Endodermal cell (in vitro differentiated cells): ENCODE measurements at places on chromosomes 13 and 19. TPM values are rescaled to one million over a fixed set of nuclear protein-coding genes. Genes with fewer than 3 reads are reported as not detected.

Gene CD70
- 0.61 and 0.92 TPM in 2 replicates for total RNA-seq

Gene HIPK4
- not detected in 2 replicates for total RNA-seq

DNA sequence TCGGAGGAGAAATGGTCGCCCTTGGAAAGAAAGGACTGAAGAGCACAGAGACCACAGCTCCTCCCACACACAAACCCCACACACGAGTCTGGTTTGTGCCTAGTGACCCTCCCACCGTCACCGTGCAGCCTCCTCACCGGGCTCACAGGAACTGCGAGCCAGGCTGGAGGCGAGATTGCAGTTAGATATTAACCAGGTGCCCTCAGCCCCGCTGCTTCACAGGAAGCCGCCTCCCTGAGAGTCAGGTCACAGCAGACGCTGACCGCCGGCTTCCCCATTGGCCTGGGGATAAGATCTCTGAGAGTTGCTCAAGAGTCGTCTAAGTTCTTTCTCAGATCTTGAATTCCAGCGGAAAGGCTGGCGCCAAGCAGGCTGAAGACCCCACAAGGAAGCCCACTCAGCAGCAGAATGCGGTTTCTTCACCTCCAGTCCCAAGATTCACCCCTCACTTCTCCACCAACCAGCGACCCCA lies 870 bp downstream of the ZNF44 start:
- no peak overlapping the region for H3K27ac ChIP-seq
- peak overlapping the region; percentile 91 for H3K4me3 ChIP-seq
- H3K27me3 ChIP-seq = no peaks in the 10 kb centered on the region
- peak; percentile 93 for DNase-seq

DNA sequence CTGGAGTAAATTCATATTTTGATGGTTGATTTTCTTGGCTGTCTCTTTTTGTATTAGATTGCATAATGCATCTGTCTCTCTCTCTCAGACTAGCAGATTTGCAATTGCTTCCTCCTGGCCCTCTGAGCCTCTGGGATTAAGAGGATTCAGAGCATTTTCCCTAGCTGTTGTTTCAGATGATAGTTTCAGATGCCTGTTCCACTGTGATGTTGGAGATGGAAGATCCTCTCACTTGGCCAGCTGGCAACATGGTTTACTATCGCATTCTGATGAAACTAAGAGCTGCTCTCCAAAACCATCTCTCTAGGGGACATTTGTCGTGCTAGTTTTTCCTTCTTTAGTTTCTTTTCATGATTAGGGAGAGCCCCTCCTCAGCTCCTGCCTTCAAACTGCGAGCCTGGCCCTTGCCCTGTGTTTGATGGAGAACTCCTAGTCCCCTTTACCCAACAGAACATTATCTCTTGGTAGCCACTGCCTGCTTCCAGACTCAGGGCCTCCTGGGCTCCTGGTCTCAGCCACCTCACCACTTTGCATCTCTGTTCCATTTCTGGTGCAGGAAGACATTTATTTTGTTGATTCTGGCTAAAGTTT lies 244.6 kb downstream of the B3GLCT start:
- no peaks in the 10 kb centered on the region for H3K36me3 ChIP-seq
- no peak for DNase-seq
- no peaks in the 10 kb centered on the region for H3K4me1 ChIP-seq
- no peaks in the 10 kb centered on the region for H3K27me3 ChIP-seq

Gene CEACAM8
- not detected in 2 replicates for total RNA-seq

DNA sequence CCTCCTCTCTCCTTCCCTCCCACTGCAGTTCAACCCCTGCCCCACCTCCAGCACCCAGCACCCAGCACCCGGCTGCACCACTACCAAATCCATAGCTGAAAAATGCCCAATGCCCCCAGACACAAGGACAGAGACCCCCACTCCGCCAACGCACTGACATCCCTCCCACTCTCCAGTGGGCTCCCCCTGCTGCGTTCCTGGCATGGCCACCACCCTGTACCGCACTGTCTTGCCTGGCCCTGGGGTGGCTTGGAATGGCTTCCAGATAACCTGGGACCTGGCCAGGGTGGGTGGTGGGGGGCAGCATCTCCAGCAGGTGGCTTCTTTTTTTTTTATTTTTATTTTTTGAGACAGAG lies 5.8 kb upstream of the MKNK2 start:
- no peaks in the 10 kb centered on the region for H3K36me3 ChIP-seq
- no peaks in the 10 kb centered on the region for H3K27me3 ChIP-seq
- peaks cover 5% of the 10 kb centered on the region for H3K4me1 ChIP-seq
- no peak for DNase-seq
- H3K4me3 ChIP-seq = no peak overlapping the region

GRCh38 chr13:98372876-98373275 lies 195.8 kb upstream of the RNF113B start:
- no peaks in the 10 kb centered on the region for H3K4me1 ChIP-seq
- H3K27me3 ChIP-seq = no peaks in the 10 kb centered on the region
- H3K4me3 ChIP-seq = no peak overlapping the region
- H3K27ac ChIP-seq = no peak overlapping the region
- H3K36me3 ChIP-seq = peaks cover 80% of the 10 kb centered on the region

Gene USP12
- 16.4 to 20.3 TPM (median 18.9 TPM) in 3 replicates for total RNA-seq

DNA sequence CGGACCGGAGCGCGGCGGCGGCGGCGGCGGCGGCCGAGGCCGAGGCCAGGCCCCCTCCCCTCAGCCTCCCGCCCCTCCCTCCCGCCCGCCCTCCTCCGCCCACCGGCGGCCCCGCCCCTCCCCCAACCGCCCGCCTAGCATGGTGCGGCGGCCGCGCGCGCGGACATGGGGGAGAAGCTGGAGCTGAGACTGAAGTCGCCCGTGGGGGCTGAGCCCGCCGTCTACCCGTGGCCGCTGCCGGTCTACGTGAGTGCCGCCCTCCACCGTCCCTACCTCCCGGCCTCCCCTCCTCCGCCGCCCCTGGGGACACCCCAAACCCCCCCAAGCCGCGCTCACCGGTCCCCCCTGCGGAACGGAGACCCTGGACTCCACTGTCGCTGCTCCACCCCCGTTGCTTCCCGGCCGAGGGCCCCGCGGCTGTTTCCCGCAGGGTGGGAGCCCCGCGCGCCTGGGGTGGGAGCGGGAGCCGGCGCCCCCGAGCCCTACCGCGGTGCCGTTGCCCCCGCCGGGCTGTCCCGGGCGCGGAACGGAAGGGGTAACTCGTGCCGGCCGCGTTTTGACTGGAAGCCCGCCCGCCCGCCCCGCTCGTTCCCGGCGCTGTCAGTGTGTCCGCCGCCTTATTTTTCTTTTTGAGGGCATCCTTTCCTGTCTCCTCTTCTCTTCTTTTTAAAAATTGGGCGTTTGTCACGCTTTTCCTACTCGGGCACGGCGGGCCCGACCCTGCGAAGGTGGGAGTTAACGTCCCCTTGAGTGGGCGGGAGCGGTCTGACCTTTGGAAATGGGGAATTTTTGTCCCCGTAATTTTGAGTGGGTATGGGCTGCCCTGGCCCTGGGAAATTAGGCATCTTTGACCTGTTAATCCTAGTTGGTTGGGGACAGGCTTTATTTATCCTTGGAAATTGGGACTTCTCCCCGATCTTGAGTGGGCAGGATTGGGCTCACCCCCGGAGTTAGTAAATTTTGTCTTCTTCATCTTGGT lies 576 bp downstream of the DOT1L start:
- peak overlapping the region; percentile 89 for H3K4me3 ChIP-seq
- no peak for DNase-seq
- no peaks in the 10 kb centered on the region for H3K4me1 ChIP-seq
- peak overlapping the region; percentile 81 for H3K27ac ChIP-seq

DNA sequence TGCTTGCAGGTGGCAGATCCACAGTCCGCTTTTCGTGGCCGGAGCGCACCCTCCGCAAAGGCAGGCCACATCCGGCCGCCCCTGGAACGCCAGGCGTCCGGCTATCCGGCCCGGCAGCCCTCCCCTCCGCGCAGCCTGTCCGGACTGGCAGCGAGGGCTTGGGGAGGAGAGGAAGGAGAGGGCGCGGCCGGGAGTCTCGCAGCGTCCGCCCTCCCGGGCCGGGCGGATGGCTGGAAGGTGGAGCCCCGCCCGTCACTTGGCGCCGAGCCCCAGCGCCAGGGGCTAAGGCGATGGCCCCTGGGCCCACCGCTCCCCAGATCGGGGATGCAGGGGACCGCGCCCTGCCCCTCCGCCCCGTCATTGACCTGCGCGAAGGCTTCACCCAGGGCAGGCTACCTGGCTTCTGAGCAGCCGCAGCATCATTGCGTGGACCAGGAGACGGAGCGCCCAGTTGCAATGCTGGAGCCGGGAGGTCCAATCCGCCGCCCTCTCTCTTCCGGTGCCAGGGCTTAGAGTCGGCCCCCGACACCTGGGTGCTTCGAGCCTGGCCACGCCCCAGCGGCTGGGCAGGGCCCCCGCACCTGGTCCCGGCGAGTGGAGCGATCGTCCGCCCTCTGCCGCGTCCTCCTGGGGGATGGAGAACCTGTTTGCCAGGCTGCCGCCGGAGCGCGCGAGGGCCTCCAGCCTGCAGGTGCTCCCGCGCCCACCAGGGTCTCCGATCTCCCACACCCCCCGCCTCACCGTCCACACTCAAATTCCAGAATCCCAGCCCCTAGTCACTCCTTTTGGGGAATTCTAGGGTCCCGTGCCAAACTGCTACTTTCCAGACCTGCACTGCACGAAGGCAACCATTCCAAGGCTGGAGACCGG lies at the start of gene FUT1:
FUT1 (minus strand) TSS at position 146 of the 870 bp plus-strand sequence. CDS start 1,360 bp downstream, outside the sequence.
- peaks cover 14% of the 10 kb centered on the region for H3K27me3 ChIP-seq
- H3K27ac ChIP-seq = no peak within 1 kb of the TSS
- no peaks in the 10 kb centered on the region for H3K4me1 ChIP-seq
